PC-9 (cell line): ENCODE measurements at places on chromosomes 7 and 10.
A peak's percentile ranks its signal among the peaks of the same experiment; 100 is the strongest.

DNA sequence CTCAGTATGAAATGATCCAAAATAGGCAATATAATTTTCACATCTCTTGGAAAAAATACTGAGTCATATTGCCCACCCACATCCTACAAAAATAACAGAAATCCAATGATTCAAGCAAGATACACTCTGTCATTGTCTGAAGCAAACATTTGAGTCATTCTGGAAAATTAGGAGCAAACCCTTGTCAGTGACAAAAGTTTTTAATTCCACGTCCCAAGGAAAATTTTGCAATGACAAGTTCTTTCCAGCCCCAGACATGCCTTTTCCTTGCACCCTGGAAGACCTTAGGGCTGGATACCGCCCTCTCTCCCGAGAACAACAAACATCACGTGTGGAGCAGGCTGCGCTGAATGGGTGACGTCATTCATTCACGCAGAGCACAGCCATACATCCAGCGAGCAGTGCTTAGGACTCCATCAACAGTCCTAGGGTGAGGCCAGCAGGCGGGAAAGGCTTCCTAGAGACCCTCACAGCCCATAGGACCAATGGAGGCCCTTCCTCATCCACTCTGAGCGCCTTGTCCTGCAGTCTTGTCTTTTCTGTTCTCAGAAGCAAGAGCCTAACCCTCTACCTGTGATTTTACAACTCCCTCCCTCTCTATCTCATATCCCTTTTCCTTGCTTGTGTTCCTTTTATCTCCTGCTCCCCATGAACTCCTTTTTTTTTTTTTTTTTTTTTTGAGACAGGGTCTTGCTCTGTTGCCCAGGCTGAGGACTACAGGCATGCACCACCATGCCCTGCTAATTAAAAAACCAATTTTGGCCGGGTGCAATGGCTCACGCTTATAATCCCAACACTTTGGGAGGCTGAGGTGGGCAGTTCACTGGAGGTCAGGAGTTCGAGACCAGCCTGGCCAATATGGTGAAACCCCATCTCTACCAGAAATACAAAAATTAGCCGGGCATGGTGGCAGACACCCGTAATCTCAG is 23.5 kb upstream of the KDM7A start:
- DNase-seq, result peak; percentile 38

DNA sequence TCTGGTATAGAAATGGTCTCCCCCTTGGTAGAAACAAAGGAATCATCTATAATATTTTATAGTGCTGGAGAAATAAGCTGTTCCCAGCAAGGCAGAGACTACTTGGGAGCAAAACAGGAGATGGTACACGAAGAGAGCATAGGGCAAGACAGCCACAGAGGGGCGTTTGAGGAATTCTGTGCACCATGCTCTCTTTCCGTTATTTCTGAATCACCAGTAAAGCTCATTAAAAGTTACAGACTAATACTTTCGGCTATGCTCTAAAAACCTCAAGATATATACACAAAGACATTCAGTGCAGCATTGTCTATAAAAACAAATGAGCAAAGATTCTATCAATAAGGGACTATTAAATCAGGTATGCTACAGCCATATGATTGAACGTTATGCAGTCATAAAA is 68.5 kb upstream of the FHIP2A start:
- DNase-seq, result no peak

GRCh38 chr7:1964913-1965578 is 267.7 kb downstream of the MAD1L1 start:
- DNase-seq, result no peak

- DNase-seq, result no peak
Observed at GRCh38 chr7:109582211-109582610, 1012.5 kb downstream of the DNAJB9 start.

- no peak for DNase-seq
Observed at GRCh38 chr7:32516551-32517100, 21.3 kb downstream of the AVL9 start.

DNA sequence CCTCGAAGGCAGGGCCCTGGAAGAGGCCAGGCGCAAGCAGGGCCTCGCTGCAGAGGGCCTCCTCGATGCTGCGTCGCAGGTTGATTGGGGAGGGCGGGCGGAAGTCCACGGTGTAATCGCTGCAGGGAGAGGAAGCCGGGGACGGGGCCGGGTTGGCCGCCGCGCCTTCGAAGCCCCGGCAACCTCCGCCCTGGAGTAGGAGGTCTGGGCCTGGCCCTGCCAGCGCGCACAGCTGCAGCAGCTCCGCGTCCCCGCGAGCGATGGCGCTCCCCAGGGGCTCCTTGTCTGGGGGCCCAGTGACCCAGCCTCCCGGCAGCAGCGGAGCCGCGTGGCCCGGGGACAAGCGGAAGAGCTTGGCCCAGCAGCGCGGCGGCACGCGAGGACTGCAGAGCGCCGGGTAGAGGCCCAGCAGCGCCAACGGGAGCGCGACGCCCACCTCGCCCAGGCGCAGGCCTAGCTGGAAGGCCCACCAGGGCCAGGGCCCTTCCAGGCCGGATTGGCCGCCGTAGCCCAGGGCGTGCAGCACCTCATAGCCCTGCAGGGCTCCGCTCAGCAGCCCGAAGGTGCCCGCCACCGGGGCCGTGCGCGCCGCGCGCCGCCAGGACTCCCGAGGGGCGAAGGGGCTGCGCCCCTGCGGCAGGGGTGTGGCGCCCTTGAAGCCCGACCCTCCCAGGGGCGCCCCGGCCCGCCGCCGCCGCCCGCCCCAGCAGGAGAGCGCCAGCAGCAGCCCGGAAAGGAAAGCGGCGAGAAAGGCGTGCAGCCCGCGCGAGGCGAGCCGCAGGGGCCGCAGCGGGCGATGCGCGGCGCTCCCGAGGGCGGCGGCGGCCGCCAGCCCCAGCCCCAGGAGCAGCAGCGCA is 7.8 kb upstream of the RBM28 start:
- DNase-seq, result no peak

DNA sequence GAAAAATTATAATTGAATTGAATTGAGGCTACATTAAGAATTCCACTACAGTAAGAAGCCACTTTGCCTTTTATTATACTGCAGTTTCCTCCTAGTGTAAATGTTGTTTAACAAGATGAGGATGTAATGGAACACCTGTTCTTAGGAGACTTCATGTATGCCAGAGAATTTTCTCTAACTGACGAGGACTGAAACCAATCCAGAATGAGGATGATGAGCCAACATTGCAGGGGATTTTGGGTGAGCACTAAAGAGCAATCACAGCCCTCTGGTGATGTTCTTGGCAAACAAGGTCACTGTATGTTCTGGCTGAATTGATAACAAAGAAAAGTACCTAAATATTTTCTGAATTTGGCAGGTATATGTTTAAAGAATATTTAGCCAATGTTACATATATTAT is 60.9 kb downstream of the RELN start:
- DNase-seq, result no peak

DNA sequence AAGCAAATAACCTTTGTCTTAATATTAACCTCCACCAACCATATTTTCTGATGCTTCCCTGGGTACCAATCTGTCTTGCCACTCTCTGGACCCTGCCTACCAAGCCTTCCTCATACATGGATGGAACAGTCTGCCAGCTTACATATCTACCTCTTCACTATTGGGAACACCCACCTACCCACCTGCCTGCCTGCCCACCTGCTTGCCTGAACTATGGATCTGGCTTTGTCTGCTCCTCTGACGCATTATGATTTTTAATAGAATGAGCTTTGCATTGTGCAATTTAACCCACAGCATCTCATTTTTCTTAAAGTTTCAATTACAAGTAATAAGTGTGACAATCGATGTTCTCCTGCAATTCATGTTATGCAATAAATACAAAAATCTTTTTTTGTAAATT is 137.9 kb upstream of the LSM8 start:
- no peak for DNase-seq

- DNase-seq, result no peak
Observed at GRCh38 chr10:6643962-6644361, 63.9 kb upstream of the PRKCQ start.

- no peak for DNase-seq
Observed at GRCh38 chr10:129951970-129952265, 12.2 kb downstream of the EBF3 start.

DNA sequence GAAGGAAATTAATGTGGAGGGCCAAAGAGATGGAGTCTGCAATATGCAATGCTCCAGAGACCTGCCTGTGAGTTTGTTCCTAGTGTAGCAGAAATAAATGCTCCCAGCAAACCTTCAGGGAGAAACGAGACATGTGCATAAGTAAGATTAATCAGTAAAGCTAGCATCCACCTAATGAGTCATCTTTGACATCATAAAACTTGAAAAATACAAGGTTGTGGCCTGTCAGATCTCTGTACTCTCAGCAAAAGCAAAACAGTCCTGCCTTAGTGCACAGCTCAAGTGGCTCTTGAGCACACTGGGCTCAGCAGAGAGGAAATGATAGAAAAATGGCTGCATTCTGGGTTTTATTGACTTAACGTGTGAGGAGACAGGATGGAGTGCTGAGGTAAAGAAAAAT is 32.5 kb upstream of the ERCC6 start:
- DNase-seq, result no peak

- no peak for DNase-seq
Observed at GRCh38 chr7:82335001-82335400, 108.6 kb downstream of the CACNA2D1 start.

DNA sequence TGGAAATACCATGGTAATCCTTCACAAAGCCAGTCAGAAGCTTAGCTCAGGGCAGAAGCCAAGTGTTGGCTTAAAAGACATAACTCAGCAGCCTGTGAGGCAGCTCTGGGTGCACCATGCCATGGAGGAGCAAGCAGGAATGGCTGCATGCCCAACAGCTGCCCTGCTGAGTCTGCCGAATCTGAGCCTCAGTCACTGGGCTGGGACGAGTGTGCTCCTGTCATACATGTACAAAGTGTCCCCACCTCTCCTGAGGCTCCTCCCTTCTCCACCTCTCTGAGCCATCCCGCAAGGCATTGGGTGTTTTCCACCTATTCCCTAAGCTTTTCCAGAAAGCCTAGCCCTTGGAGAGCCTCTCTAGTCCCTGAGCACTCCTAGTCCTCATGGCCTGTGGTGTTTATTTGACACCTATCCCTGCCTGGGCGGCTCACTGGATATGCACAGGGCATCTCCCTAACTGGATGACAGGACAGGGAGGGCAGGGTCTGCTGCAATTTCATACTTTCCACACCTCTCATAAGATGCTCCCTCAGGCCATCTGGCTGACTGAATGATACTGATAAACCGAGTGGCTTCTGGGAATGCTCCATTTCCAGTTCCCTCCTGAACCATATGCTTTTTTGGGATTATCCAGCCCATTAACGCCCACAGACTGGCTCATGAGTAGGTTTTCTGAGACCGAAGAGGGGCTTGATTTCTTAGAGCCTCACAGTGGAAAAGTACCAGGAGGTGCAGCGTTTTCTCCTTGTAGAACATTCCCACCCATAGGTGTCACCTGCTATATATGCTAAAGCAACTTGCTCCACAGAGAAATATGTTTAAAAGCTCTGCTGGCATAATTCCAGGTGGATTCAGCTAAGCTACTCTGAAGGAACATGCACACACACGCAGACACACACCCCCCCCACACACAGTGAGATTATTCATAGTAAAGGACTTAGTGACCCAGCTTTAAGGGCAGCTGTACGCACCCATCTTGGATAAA is 199.3 kb downstream of the SNX10 start:
- DNase-seq, result no peak

- DNase-seq, result peak; percentile 61
Observed at GRCh38 chr10:102230264-102230860, 4.3 kb downstream of the ELOVL3 start.

DNA sequence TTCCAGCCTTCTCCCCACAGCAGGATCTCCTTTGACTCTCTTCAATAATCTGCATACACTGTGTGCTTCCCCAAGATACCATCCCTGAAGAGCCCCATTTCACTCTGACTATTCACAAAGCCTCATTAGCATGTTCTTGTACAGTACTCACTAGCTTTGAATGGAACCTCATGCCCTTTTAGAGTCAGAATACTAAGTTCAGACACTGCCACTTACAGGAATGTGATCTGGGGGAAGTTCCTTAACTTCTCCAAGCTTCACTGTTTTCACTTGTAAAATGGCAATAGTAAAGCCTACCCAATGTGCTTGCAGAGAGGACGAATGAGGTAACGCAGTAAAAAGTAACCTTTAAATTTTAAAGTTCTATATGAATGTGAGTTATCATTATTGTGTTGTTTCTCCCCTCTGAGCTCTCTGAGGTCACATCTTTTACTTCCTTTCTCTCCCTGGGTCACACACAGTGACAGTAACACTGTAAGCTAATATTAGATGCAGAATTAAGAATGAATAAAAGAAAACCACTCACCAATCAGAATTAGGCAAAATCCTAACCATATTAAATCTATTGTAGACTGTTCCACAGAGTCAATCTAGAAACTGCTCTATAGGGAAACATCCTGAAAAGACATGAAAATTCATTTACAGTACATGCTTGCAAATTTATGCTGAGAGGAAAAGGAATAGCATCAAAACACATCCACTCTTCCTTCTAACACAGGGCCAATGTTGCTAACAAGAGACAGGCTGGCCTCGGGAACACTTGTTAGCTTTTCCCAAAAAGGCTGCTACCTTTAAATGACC is 64.2 kb upstream of the IL6 start:
- no peak for DNase-seq

DNA sequence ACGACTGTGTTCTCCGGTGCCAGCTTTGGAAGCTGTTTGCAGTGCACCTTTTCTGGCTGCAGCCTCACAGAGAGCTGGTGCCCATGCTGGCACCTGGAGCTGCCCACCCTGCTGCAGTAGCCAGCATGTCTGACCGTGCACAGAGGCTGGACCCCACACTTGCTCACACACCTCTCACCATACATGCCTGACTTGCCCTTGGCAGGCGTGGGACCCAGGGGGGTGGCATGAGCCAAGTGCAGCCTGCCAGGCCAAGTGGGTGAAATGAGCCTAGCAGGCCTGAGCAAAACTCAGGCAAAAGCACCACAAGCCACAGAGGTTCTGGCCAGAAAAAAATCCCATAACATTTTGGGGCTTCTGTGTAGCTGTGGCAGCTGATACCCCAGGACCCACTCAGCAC is 258.8 kb downstream of the XPNPEP1 start:
- DNase-seq, result no peak

DNA sequence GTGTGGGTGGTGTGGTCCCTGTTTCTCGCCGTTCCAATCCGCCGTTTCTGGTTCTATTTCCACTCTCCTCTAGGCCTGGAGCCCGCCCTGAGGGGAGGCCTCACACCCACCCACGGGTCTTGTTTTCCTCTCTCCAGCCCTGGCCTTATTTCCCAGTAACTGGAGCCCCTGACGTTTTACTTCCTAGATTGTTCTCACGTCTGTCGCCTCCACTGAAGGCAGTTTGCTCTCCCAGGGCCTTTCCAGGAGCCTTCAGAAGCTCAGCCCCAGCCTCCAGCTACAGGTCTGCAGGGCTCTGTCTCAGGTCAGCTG is 30.6 kb downstream of the CFAP46 start:
- no peak for DNase-seq

- DNase-seq, result no peak
Observed at GRCh38 chr10:44682507-44682906, 228.6 kb upstream of the TMEM72 start.

DNA sequence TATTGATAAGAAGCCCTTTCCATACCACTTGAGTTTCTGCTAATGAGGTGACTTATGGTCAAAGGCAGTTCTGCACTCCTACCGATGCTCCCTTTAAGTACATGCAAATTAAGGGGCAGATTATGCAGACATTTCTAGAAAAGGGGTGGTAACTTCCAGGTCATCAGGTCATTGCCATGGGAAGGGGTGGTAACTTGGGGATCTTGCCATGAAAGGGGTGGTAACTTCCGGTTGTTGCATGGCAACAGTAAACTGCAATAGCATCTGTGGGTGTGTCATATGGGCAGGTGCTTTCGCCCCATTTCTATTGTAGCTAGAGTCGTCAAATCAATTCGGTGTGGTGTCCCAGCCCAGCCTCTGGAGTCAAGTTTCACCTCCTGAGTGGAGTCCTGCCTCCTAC is 150.9 kb downstream of the UBE2H start:
- DNase-seq, result no peak
